ENCODE measurements at places on chromosomes 13 and 19. TPM values are rescaled to one million over a fixed set of nuclear protein-coding genes. Genes with fewer than 3 reads are reported as not detected.

The ARHGEF1 gene
- 69.1 TPM for total RNA-seq

The ACP7 gene
- total RNA-seq, result not detected

The DBP gene
- total RNA-seq, result 3.8 TPM

The IGFLR1 gene
- 0.76 TPM for total RNA-seq

The DLL3 gene
- total RNA-seq, result not detected

The LILRB2 gene
- total RNA-seq, result not detected

The SCAF1 gene
- total RNA-seq, result 128 TPM

The FUT3 gene
- total RNA-seq, result not detected

DNA sequence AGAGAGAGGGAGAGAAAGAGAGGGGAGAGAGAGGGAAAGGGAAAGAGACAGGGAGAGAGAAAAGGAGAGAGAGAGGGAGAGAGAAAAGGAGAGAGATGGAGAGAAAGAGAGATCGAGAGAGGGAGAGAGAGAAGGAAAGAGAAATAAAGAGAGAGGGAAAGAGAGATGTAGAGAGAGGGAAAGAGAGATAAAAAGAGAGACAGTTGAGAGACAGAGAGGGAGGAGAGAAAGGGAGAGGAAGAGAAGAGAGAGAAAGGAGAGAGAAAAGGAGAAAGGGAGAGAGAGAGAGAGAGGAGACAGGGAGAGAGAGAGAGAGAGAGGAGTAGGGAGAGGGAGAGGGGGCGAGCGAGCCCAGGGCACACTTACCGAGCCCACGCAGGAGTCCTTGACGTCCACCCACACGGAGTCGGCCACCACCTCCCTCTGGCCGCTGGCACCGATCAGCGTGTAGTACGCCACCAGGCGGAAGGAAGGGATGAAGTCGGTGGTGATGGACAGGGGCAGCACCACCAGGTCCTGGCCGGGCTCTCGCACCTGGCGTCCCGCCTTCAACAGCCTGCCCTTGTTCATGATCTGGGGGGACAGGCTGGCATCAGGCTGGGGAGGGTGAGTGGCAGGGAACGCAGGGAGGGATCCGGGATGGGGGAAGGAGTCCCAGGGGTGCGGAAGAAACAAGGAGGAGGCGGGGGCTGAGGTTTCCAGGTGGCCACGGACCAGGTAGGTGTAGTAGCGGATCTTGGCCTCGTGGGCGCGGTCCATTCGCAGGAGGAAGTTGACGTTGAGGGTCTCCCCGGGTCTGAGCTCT lies 10.0 kb downstream of the C3 start:
- DNase-seq, result no peak

GRCh38 chr13:71156550-71156949 lies 710.5 kb downstream of the DACH1 start:
- no peak for DNase-seq

GRCh38 chr19:58083021-58083420 lies 15.0 kb downstream of the ZSCAN18 start:
- DNase-seq, result no peak

- no peak for DNase-seq
Observed at GRCh38 chr13:108621462-108621861, 7.9 kb upstream of the MYO16 start.

- DNase-seq, result no peak
Observed at GRCh38 chr13:58048670-58049069, 417.1 kb downstream of the PCDH17 start.

- no peak for DNase-seq
Observed at GRCh38 chr19:772730-773436, 22.0 kb downstream of the MISP start.

DNA sequence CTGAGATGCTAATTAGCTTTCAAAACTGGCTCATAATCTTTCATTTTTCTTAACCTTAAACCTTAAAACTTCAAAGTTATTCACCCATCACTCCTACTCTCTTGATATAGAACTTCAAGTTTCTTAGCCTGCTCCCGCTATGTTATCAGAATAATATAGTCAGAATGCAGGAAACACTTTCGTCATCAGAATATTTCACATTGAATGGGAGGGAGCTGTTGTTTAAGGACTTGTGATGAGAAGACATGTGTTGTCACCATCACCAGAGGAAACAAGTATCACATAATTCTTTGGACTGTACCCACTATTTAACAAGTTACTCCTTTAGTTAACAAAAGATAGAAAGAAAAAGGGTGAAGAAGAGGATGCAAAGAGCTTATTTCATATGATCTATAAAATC lies 65.0 kb upstream of the FNDC3A start:
- no peak for DNase-seq

- DNase-seq, result no peak
Observed at GRCh38 chr13:77305266-77305665, 21.6 kb downstream of the MYCBP2 start.

- peak; percentile 74 for DNase-seq
Observed at GRCh38 chr19:3982701-3983541, 2.3 kb downstream of the EEF2 start.
